ENCODE measurements at places on chromosomes 2 and 18.
A peak's percentile ranks its signal among the peaks of the same experiment; 100 is the strongest.

GRCh38 chr18:75279381-75279780, 68.8 kb downstream of the TSHZ1 start:
- no peak for DNase-seq

- DNase-seq, result no peak
These were observed 43.1 kb downstream of the KYNU start for GRCh38 chr2:142920571-142920970.

- DNase-seq, result no peak
These were observed 108.1 kb downstream of the ZRANB3 start for GRCh38 chr2:135422898-135423297.

DNA sequence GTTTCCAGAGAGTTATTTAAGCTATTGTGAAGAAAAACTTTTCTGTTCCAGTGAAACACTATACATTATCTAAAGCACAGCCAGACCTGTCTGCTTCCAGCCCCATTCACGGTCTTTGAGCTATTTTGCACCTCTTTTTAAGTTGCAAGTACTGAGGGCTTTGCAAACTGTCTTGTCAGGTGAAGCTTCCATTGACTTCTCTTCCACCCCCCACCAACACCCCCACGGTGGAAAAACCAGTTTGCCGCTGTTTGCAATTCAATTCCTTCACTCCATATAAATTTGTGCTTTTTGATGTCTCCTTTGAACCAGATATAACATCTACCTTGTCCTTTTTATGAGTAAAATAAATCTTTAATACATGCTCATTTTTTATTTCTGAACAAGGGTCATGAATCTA, 15.7 kb downstream of the B3GNT7 start:
- no peak for DNase-seq

DNA sequence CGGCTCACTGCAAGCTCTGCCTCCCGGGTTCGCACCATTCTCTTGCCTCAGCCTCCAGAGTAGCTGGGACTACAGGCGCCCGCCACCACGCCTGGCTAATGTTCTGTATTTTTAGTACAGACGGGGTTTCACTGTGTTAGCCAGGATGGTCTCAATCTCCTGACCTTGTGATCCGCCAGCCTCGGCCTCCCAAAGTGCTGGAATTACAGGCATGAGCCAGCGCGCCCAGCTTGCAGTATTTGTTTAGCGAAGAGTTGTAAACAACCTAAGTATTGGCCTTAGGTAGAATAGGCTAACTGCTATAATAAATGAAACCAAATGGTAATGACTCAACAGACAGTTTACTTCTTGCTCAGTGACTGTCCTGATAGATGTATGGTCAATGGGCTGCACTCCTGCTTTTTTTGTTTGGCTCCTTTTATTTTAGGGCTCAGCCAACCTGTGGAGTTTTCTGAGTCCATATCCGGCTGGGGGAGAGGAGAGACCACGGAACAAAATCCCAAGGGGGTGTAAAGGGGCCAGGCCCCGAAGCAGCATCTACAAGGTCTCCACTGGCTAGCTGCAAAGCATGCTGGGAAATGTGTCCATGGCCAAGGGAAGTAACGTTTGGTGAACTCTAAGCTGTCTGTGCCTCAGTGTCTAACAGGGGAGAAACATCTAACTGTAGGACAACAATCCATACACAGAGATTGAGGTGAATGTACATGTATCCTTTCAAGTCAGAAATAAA, 841.0 kb upstream of the ID2 start:
- no peak for DNase-seq

DNA sequence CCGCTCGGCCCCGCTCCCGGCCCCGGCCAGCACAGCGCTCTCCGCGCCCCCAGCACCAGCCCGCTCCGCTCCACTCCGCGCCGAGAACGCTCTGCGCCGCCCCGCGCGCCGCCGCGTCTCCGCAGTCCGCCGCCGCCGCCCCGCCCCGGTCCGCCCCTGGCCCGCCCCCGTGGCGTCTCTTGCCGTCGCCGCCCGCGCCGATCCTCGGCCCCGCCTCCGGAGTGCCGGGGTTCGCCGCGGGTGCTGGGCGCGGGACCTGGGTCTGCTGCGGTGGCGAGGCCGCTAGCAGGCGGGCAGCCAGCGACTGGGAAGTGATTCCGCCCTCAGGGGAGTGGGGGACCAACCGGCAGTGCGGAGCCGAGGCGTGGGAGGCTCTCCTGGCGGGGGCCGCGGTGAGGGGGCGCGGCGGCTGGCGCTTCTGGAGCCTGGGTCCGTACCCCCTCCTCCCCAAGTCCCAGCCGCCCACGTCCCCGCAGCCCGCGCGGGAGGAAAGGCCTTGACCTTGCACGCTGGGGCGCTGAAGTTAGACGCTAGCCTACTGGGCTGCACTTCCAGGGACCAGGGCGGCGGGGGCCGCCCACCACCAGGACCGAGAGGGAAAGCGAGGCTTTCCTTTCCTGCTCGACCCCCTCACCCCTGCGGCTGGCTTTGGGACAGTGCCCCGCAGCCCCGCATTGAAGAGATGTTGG, at the start of gene HS6ST1:
TSS of gene HS6ST1 (minus strand) at position 93 of the 689 bp plus-strand sequence. CDS start 305 bp downstream, outside the sequence.
- DNase-seq, result peak; percentile 91

DNA sequence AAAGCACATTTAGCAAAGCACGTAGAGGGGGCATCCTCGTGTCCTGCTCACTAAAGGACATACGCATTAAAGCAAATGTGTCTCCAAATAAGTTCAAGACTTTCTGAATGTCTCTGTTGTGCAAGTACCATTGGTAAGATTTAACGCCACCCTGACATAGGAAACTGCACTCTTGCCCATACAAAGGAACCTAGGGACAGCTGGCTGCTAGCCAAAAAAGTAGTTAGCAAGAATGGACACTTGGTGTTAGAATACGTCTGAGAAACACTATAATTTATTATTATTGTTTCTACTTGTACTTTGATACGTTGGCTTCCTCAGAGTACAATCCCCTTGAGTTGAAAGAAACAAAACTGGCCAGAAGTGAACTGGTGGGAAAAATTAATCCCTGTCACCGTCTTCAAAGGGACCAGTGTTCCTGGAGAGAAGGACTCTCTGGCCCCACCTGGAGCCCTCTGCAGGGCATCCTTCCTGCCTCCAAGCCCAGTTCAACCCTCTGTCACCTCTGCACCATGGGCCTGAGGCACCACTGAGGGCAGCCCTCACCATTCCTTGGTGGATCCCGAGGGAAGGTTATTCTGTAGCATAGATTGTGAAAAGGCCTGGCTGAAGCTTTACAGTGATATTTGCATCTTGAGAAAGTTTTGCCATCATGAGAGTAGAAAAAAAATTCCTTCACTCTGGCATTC, 51.4 kb upstream of the APCDD1 start:
- DNase-seq, result no peak

DNA sequence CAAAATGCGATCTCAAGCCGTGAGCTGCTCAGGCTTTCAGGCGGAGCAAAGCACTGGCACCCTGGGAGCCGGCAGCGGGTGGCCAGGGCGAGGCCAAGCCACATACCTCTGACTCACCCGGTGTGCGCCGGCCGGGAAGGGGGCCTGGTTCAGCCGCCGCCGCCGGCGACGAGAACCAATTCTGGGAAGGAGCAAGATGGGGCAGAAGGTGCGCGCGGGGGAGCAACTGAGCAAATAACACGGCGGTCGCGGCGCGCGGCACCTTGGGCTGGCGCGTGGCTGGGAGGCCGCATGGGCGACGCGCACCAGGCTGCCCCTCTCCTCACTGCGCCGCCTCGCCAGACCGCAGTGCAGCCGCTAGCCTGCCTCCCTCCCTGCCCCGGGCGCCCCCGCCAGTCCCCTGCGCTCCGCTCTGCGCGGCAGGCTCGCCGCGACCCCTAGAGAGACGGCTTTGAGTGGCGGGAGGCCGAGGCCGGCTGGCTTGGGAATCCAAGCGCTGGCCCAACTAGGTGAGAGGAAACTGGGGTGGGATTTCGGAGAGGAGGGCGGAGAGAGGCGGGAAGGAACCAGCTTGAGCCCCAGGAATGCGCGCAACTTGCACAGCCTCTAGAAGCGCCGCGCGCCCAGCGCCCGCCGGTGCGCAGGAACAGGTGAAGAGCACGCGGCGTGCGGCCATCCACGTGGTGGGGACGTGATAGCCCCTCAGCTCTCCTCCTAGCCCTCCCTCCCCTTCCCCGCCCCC, 3.2 kb downstream of the NRP2 start:
- peak; percentile 52 for DNase-seq

DNA sequence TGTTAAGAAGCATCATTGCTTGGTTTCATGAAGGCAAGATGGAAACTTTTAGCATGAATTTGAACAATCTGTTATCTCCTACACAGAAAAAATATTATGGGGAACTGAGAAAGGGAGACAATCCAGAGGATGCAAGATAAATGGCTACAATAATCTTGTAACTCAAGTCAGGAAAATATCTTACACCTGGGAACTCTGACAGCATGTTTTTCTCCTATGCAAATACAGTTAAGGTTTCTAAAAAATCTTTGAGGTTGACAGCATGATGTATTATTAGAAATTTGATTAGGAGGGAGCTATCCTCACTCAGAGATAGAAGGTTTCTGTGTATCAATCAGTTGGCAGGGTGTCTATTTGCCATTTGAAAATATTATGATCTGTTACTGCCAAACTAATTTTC, 75.6 kb downstream of the GPD2 start:
- DNase-seq, result no peak

DNA sequence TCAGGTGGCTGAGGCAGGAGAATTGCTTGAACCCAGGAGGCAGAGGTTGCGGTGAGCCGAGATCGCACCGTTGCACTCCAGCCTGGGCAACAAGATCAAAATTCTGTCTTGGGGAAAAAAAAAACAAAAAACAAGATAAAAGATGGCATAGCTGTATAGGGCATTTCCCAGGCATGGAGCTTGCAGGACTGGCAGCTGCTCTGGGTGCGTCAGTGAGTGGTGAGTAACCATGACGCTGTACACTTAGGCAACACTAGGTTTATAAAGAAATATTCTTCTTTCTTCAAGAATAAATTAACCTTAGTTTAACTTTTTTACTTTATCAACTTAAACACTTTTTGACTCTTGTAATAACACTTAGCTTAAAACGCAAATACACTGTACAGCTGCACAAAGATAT, 15.4 kb downstream of the TGOLN2 start:
- DNase-seq, result no peak

- DNase-seq, result no peak
These were observed 91.7 kb downstream of the GCA start for GRCh38 chr2:162435676-162436075.

DNA sequence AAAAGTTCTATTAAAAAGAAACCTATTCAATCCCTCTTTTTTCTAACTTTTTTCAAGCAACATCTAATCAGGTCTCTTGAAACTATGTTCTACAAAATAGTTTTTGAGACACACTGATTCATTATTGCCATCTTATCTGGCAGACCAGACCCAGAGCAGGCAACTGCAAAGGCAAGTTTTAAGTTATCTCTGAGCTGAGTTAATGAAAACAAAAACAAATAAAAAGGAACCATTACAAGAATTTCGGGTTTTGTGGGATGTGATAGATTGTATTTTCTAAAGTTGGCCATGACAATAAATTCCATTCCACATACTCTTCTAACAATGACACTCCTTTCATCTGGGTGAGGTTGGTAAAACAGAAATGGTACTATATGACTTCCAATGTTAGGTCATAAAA, 15.2 kb upstream of the TWSG1 start:
- no peak for DNase-seq

GRCh38 chr2:129883121-129883520, 96.3 kb upstream of the RAB6C start:
- no peak for DNase-seq

DNA sequence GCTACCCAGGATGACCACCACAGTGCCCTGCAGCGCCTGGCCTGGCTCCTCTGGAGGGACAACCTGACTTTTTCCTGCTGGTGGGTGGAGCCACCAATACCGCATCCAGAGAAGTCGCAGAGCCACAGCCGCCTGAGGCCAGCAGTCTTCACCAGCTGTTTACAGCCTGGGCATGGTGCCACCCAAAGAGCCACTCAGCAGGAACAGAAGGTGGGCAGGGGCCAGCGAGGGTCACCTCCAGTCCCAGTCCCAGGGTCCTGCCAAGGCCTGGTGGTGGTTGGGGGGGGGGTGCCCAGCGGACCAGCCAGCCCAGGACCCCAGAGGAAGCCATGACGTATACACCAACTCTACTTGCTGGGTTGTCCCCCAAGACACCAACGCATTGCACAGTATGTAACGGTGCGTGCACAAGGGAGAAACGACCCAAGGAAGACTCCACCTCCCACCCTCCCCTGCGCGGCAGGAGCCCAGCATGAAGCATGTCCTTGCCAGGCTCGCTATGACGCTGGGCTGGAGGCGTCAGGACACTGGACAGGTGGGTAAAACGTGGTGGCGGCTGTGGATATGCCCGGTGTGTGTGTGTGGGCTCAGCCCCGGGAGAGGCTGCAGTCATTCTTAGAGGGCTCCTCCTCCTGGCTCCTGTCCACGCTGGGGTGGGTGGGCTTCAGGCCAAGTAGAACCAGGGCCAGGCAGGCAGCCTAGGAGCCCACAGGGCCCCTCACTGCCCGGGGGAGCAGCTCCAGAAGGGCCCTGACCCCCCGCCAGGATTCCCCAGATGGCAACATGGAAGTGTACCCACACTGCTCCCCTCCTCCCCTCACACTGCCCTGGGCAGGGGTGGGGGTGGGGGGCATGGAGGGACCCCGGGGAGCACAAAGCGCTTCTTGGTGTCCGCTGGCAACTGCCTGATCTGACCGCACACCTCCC, 49.3 kb downstream of the HS6ST1 start:
- peak; percentile 18 for DNase-seq

GRCh38 chr18:77108001-77108692, 24.4 kb downstream of the MBP start:
- DNase-seq, result no peak

GRCh38 chr18:52333860-52334259, 6.1 kb upstream of the DCC start:
- no peak for DNase-seq

DNA sequence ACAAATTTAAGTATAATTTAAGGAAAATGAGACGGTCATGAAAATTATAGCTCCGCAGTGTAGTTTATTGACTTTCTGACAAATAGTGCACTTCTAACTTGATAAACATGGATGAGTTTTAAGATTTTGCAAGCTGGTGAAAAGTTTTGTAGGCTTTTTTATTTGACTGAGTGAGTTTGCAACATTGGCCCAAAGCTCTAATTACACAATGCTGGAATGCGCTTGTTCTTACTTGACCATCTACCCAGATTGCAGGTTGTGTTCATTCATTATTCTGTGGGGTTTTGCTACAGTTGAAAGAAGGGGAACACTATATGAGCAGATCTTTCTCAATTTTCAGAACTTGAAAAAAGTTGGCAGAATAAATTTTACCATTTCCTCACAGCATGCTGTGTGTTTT, 13.5 kb downstream of the SPOPL start:
- DNase-seq, result no peak

GRCh38 chr2:226087051-226087450, 687.5 kb downstream of the NYAP2 start:
- no peak for DNase-seq

GRCh38 chr2:80392441-80392840, 87.9 kb upstream of the LRRTM1 start:
- DNase-seq, result no peak

- DNase-seq, result no peak
These were observed 203.4 kb upstream of the ID2 start for GRCh38 chr2:8478471-8478793.

DNA sequence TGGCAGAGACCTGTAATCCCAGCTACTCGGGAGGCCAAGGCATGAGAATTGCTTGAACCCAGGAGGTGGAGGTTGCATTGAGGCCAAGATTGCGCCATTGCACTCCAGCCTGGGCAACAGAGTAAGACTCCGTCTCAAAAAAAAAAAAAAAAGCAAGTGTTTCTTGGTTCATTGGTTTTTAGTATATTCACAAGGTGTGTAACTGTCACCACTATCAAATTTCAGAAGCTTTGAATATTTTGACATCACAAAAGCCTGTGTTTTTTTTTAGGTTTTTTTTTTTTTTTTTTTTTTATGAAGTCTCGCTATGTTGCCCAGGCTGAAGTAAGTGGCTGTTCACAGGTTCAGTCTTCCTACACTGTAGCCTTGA, 16.7 kb downstream of the DDX1 start:
- no peak for DNase-seq

- peak; percentile 44 for DNase-seq
These were observed 53.7 kb upstream of the LRRC30 start for GRCh38 chr18:7177116-7177744.

Measured in left cardiac atrium (tissue), 4 donors.